Activated CD4-positive, alpha-beta T cell treated with anti-CD3 and anti-CD28 coated beads, Interleukin-2, amount 10 ng/mL, durations not matched to agents 7 days and 5 days (primary cell): ENCODE measurements at places on chromosomes 12 and 14. TPM values are rescaled to one million over a fixed set of nuclear protein-coding genes. Genes with fewer than 3 reads are reported as not detected.

The ARMH4 gene
- not detected for total RNA-seq

DNA sequence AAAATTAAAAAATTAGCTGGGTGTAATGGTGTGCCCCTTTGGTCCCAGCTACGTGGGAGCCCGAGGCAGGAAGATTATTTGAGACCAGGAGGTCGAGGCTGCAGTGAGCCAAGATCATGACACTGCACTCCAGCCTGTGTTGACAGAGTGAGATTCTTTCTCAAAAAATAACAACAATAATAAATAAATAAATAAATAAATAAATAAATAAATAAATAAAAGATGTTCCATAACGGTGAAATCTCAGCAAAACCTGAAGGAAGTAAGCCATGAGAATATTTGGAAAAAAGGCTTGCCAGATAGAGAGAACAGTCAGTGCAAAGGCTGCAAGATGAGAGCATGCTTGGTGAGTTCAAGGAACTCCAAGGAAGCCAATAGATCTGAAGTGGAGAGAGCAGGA is 176.7 kb downstream of the RAD51B start:
- no peak for DNase-seq

GRCh38 chr12:128337431-128338170 is 70.6 kb downstream of the TMEM132C start:
- DNase-seq: no peak

- no peak for DNase-seq
Observed at GRCh38 chr14:103507751-103508150, 14.9 kb downstream of the CKB start.

- no peak for DNase-seq
Observed at GRCh38 chr12:49543914-49544815, 5.3 kb downstream of the KCNH3 start.

GRCh38 chr12:127170226-127171180 is 1096.5 kb upstream of the TMEM132C start:
- DNase-seq: no peak

DNA sequence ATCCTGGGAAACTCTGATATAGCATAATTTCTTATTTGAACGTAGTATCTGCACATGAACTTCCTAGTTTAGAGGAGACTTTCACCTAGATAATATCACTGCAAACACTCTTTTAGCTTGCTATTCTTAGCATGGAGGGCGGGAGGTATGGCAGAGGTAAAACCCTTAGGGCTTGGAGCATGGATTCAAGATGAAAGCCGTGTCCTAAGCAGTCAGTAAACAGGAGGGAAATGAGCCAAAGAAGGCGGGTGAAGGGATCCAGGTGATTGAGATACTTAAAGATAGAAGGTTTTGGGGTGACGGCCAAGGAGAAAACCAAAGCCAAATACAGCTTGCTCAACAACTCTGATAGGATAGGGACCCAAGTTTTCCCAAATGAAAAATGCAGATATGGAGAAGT is 107.1 kb upstream of the BCAT1 start:
- no peak for DNase-seq

- no peak for DNase-seq
Observed at GRCh38 chr12:3759878-3760277, 7.0 kb upstream of the CRACR2A start.

DNA sequence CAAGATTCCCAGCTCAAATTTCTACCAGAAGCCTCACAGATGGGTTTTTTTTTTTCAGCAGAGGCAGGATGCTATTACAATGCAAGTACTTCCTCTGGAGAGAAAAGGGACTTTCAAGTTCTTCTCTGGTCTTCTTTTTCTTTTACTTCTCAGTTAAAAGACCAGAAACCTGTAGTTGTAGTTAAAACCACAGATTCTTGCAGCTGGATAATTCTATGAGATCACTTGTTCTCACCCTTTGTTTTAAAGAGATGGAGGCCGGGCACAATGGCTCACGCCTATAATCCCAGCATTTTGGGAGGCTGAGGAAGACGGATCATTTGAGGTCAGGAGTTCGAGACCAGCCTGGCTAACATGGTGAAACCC is 47.6 kb upstream of the OVCH1 start:
- no peak for DNase-seq

DNA sequence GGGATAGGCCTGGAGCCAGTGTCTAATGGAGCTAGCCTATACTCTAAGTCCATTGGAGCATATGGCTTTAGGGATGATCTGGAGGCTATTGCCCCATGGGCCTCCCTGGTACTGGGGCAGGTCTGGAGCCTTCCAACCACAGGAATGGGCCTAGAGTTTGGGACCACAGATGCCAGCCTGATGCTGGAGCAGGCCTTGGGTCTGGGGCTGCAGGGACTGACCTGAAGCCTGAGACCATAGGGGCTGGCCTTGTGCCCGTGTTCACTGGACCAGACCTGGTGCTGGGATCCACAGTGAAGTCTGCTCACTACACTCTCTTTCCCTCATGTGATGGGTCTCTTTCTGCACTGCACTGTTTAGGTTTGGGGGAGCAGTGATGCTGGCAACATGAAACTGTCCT is 95.0 kb downstream of the KLHL28 start:
- DNase-seq: no peak

DNA sequence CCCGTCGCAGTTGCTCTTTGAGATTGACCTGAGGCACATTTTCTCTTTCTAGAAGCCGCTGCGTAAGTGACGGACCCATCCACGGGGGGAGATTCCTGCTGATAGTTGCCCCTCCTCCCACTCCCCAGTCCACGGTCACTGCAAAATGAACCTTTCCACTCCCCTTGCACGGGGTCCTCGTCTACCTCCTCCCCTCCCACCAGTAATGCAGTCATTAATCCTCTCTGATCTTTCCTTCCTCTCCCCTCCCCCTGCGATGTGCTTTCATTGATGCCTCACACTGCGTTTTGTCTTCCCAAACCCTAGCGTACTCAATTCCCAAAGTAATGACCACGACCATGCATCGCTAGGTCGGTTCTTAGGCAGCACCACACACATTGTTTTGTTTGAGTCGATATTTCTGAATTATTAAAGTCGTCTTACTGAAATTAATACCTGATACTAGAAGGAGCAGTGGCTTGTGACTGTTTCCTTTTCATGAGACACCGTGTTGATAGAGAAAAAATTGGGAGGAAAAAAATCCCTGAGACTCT is 857 bp downstream of the ETNK1 start:
- peak; percentile 37 for DNase-seq
